ENCODE measurements at places on chromosomes 4 and X.
A peak's percentile ranks its signal among the peaks of the same experiment; 100 is the strongest.

- DNase-seq: peak; percentile 87
Observed at GRCh38 chrX:129706400-129707072, 32.2 kb upstream of the XPNPEP2 start.

GRCh38 chr4:6450709-6451108 lies 21.7 kb downstream of the PPP2R2C start:
- no peak for DNase-seq

GRCh38 chr4:71136071-71136470 lies 142.6 kb downstream of the DCK start:
- DNase-seq: no peak

- DNase-seq: no peak
Observed at GRCh38 chrX:39096599-39096998, 295.3 kb downstream of the MID1IP1 start.

- DNase-seq: no peak
Observed at GRCh38 chr4:177356206-177356605, 46.5 kb downstream of the NEIL3 start.

GRCh38 chr4:107689912-107690587 lies 30.0 kb downstream of the PAPSS1 start:
- DNase-seq: peak; percentile 84

GRCh38 chr4:38523054-38523453 lies 140.9 kb upstream of the KLF3 start:
- no peak for DNase-seq

DNA sequence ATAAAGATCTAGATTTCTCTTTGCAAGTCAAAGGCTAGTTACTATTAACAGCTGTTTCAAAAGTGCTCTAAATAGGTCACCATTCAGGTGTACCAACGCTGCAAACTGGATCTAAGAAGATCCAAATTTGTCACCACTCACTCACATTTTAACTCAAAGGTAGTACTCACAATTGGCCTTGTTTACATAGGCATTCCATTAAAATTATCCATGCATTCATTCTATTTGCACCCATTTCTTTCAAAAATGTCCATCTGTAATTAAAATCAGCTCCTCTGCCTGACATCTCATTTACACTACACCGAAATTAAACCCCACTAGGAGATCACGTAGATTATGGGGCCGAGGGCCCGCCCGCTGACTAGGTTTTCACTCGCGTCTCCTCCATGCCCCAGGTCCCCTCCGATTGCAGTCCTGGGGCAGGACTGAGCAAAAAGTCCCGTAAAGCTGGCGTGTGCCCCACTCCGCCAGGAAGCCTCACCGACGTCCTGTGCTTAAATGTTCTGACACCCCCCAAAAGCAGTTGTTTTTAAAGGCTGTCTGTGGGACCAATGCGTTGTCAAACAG lies 1.3 kb upstream of the ING2 start:
- DNase-seq: no peak

- no peak for DNase-seq
Observed at GRCh38 chr4:76166480-76166879, 18.3 kb upstream of the NUP54 start.

DNA sequence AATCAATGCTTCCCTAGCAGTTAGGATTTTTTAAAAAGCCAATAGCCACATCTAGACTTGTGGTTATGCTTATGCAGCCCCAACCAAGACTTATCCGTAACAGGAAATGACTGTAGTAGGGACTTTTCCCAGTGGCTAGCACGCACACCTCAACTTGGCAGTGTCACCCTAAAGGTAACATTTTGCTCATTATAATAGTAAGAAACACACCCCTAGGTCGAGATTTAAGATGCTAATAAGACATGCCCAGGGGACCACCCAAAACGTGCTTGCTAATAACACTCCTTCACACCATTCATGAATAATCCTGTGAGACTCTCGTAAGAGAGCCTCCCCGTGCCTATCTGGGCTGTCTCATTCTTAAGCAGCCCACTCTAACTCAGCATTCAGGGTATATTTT lies 195.3 kb downstream of the CHIC1 start:
- peak; percentile 51 for DNase-seq
